ENCODE measurements at places on chromosomes 6 and 20.

DNA sequence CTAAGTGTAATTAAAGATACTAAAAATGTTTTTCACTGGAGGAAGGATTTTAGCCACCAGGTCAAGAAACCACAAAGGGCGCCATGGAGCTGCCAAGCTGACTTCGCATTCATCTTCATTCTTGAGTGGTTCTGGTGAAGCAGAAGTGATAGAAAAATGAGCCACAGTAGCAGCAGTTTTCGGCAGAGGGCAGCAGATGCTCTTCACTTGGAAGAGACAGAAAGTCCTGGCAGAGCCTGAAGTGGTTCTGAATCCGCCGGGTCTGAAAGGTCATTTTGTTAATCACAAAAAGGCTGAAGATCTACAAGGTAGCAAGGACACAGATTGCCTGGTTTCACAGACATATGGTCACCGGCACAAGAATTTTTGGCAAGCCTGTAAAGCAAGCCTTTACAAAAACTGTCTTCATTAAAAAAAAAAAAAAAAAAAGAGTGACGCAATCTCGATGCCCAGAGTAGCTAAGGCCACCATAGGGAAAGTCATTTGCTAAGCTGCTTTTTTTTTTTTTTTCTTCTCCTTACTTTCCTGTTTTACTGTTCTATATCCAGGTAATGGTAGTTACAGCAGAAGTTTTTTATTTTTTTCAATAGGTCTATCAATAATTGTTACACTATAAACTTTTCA, 345.1 kb upstream of the AGPAT4 start:
- DNase-seq, result no peak

- DNase-seq, result no peak
Measured at GRCh38 chr6:133641104-133641503, 247.8 kb upstream of the TCF21 start.

DNA sequence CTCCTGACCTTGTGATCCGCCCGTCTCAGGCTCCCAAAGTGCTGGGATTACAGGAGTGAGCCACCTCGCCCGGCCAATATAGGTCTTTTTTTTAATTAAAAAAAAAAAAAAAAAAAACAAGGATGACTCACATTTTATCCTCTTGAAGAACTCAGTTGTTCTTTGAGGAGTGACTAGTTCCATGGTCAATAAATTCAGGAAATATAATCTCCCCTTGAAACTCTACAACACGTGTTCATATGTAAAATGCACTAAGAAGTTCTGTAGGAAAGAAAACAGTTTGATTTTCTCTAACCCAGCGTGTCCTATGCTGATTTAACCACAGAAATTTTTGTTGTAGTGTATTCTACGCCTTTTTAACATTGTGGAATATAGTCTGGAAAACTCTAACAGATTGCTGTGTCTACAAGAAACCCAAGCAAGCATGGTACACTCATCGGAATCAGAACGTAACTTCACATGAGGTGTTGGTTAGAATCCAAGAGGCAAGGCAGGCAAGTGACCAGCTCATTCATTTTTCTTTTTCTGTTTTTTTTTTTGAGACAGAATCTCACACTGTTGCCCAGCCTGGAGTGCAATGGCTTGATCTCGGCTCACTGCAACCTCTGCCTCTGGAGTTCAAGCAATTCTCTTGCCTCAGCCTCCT, 79.0 kb upstream of the ZNF217 start:
- no peak for DNase-seq

GRCh38 chr6:14787677-14788076, 458.2 kb upstream of the JARID2 start:
- DNase-seq, result no peak

DNA sequence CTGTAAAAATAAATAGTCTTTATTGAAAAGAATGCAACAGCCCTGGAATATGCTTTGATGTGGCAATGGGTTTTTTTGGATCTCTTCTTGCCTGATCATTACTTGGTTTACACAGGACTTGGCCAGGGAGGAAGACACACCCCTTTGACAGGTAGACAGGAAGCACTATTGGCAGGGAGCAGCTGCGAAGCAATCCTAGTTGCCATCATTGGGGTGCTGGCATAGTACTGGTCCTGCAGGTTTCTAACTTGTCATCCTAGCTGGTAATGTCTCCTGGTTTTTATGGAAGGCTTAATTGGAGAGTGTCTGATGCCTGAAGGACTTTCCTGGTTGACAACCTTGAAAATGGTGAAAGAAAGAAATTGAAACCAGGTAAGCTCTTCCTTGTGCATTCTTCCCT, 71.2 kb upstream of the CCN6 start:
- no peak for DNase-seq

- no peak for DNase-seq
Measured at GRCh38 chr6:18035330-18035854, 48.0 kb upstream of the KIF13A start.

DNA sequence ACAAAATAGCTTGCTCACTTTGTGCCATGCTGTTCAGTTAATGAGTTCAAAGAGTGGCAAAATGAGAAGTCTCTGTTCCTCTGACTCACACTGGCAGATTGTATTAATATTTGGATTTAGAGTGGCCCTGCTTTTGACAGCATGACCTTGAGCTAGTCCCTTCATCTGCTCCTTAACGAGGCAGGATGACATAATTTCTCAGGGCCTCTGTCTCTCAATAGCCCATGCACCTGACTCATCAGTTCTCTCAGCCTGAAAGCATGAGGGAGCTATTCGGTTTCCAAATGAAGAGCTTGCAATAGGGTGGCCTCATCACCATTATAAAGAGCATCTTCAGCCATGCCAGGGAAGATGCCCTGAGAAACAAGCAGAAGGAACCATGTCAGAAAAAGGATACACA, 38.2 kb downstream of the CAP2 start:
- DNase-seq, result no peak

DNA sequence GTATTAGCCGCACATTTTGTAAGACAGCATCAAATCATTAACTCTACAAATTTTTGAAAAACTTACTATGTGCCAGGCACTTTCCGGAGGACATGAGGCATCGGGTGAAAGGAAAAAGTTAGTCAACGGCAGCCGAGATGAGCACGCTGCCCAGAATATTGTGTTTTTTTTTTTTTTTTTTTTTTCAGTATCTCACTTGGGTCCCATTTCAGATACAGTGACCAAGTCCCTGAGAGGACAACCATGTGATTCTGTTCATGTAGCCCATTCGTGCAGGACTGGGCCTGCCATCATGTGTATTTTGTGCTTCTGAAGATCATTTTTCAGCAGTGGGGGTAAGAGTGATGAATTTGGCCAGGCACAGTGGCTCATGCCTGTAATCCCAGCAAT, 1.3 kb downstream of the SLA2 start:
- no peak for DNase-seq

- DNase-seq, result no peak
Measured at GRCh38 chr20:35690265-35690664, 8.9 kb downstream of the NFS1 start.

GRCh38 chr6:71289039-71289801, 609 bp downstream of the OGFRL1 start:
- DNase-seq, result peak; percentile 31

DNA sequence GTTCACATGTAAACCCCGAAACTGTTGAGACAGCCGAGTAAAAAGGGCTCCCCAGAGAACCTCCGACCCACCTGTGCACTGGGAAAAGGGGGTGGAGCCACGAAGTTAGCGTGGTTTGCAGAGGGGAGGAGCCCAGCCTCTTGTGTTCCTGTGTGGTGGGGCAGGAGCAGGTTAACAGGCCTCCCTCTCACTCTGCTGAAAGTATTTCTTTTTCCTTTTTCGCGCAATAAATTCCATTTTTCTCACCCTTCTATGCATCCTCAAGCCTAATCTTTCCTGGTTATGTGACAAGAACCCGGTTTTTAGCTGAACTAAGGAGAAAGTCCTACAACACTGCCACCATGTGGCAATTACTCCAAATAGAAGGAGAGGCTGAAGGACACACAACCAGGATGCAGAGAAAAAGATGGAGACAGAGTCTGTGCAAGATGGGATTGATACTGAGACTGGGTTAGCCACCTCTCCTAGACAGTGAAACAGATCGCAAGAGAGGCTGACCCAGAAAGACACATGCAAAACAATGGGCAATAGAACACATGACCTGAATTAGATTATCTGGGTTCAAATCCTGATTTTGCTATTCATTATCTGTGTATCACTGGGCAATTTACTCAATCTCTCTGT, 168.7 kb upstream of the PRSS16 start:
- no peak for DNase-seq
